Tibial artery (tissue), 4 donors: ENCODE measurements at places on chromosomes 6 and 20.

DNA sequence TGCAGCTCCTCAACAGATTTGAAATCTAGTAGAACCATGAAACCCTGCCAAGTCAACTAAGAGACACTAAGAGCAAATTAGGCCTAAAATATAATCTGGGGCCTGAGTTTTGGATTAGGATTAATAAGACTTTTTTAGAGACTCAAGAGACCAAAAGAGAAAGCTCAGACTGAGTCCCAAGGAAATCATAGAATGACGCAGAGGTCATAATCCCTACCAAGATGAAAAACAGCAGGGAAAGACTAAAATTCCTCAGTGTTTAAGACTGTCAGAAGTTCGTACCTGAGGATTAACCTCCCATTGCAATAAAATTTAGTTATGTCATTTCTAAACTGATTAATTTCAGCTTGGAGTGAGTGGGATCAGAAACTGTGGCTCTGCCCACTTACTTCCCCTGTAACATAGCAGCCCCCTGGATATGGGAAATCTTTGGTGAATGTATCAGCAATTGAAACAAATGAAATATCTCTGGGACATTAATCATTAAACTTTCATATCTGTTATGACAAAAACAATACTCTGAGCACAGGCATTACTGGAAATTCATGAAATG, 200.3 kb downstream of the EDN1 start:
- no peak overlapping the region for H3K4me3 ChIP-seq
- no peaks in the 10 kb centered on the region for H3K36me3 ChIP-seq
- H3K27me3 ChIP-seq = no peaks in the 10 kb centered on the region
- no peak for DNase-seq
- H3K4me1 ChIP-seq = peaks cover 21% of the 10 kb centered on the region

- no peak overlapping the region for H3K4me3 ChIP-seq
- no peaks in the 10 kb centered on the region for H3K4me1 ChIP-seq
- no peaks in the 10 kb centered on the region for H3K36me3 ChIP-seq
- no peak overlapping the region for H3K27ac ChIP-seq
Measured at GRCh38 chr20:34564833-34565232, 6.3 kb downstream of the MAP1LC3A start.

DNA sequence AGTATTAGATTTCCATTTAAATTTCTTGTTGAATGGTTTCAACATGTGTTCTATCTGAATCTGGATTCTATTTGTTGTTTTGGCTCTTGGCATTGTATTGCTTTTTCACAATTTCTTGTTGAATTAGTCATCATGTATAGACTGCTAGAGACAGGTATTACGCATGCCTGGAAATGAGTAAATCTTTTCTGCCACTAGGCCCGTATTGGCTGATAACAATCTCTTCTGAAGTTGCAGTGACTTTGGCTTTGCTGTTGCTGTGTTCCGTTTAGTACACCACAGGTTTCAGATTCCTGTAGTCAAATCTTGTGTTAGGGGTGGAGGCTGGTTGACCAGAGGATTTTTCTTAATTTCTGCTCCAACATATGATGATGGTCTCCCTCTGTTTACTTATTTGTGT, 1339.4 kb downstream of the GRIK2 start:
- H3K36me3 ChIP-seq = no peaks in the 10 kb centered on the region
- no peaks in the 10 kb centered on the region for H3K27me3 ChIP-seq

GRCh38 chr20:31841928-31842327, 3.5 kb downstream of the FOXS1 start:
- DNase-seq = peak; percentile 92
- no peaks in the 10 kb centered on the region for H3K27me3 ChIP-seq
- peak overlapping the region; percentile 73 for H3K4me3 ChIP-seq
- peak overlapping the region; percentile 89 for H3K27ac ChIP-seq

DNA sequence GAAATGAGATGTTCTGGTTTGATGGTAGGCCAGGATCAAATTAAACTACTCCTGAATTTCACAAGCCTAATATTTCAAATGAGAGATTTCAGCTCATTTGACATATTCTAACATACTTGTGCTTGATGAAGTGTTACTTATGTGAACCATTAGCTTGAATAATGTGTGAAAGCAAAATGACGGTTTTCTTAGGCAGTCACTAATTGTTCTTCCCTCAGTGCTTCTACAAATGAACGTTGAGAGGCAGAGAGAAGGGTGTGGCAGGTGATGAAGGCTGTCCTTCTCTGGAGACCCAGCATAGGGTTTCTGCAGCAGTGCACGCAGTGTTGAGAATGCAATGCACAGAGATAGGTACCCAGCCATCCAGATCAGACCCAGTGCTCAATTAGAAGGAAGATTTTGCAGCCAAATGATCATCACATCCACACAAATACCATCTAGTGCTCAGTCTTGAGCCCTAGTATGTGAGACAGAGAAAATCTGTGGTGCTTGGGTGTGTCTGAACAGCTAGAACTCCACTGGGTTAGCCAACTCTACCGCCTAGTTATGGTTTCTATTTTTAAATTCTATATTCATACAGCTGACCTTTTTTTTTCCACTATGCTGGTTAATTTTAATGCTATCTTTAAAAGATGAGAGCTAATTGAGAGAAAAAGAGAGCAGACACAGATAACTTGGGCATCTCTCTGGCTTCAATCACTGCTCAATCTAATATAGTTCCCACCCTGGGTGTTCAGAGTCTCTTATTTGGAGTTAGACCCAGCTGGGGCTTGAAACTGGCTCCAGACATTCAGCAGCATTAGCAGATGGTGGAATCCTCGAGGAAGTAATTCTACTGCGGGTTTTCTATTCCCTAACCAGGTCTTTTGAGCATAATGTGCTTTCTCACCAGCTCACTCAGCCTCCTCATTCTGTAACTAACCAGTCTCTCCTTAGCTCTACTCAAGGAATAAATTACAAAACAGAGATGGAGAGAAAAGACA, 4.4 kb upstream of the MYLIP start:
- no peaks in the 10 kb centered on the region for H3K36me3 ChIP-seq
- H3K4me1 ChIP-seq = no peaks in the 10 kb centered on the region
- DNase-seq = no peak
- no peaks in the 10 kb centered on the region for H3K27me3 ChIP-seq

- no peaks in the 10 kb centered on the region for H3K4me1 ChIP-seq
- no peak overlapping the region for H3K27ac ChIP-seq
- H3K36me3 ChIP-seq = no peaks in the 10 kb centered on the region
- no peak overlapping the region for H3K4me3 ChIP-seq
- no peaks in the 10 kb centered on the region for H3K27me3 ChIP-seq
Measured at GRCh38 chr6:51866867-51867266, 220.5 kb downstream of the PKHD1 start.

DNA sequence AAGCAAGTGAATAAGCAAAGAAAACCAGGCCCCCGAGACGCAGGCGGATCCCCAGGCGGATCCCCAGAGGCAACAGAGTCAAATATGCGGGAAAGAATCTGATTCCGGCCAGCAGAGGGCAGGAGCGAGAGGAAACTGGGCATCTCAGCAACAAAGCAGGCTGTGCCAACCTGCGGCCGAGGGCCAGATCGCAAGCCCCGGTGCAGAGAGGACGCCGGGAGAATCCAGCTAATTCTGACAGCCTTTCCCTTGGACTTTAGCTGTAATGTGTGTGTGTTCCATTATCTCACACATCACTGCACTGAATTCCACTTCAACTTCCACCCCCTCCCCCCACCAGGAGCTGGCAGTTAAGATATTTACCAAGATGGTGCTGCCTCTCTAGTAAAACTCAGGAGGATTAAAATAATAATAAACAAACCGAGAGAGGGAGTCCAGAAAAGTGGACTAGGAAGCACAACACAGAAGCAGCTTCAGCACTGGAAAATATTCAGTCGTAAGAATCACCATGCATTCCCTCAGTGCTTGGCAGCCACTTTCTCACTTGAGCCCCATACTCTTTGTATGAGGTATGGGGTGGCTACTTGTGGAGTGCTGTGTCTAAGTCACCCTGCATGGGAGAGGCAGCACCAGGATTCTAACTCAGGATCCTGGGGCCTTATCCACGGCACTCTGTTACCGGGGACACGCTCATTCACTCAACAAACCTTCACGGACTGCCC, 66.2 kb upstream of the SNX9 start:
- no peak overlapping the region for H3K4me3 ChIP-seq
- H3K27ac ChIP-seq = peak overlapping the region; percentile 65
- peaks cover 4% of the 10 kb centered on the region for H3K4me1 ChIP-seq
- H3K27me3 ChIP-seq = no peaks in the 10 kb centered on the region
- H3K36me3 ChIP-seq = no peaks in the 10 kb centered on the region
- DNase-seq = peak; percentile 92

GRCh38 chr6:7198833-7199800, 91.4 kb downstream of the RREB1 start:
- no peaks in the 10 kb centered on the region for H3K27me3 ChIP-seq
- no peak overlapping the region for H3K4me3 ChIP-seq
- H3K27ac ChIP-seq = no peak overlapping the region
- no peaks in the 10 kb centered on the region for H3K4me1 ChIP-seq
- H3K36me3 ChIP-seq = no peaks in the 10 kb centered on the region
- DNase-seq = no peak

DNA sequence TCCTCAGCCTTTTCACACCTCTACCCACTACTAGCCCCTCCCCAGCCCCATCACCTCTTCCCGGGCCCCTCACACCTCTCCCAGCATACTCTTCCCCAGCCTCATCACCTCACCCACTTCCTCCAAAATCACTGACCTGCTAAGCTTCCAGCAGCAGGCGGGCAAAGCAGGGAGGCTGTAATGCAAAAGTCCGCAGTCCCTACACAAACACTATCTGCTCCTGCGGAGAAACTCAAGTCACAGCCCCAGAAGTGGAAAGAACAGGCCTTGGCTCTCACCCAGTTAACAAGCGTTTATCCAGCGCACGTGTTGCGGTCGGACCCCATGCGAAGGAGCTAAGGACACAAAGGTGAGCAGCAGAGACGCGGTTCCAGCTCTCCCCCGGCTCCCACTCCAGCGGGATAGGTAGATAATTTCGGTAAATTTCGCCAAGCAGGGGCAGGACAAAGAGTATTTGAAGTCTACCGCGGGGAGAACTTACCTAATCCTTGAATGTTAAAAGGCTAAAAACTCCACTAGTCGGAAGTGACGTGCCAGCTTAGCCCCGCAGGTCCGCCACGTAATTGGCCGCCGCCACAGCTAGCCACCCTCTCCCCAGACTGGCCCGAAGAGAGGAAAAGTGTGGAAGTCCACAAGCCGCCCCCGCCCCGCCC, 728 bp upstream of the TRIM39 start:
- H3K4me1 ChIP-seq = peaks cover 29% of the 10 kb centered on the region
- H3K36me3 ChIP-seq = peaks cover 21% of the 10 kb centered on the region
- H3K27me3 ChIP-seq = no peaks in the 10 kb centered on the region
- H3K4me3 ChIP-seq = peak overlapping the region; percentile 59

DNA sequence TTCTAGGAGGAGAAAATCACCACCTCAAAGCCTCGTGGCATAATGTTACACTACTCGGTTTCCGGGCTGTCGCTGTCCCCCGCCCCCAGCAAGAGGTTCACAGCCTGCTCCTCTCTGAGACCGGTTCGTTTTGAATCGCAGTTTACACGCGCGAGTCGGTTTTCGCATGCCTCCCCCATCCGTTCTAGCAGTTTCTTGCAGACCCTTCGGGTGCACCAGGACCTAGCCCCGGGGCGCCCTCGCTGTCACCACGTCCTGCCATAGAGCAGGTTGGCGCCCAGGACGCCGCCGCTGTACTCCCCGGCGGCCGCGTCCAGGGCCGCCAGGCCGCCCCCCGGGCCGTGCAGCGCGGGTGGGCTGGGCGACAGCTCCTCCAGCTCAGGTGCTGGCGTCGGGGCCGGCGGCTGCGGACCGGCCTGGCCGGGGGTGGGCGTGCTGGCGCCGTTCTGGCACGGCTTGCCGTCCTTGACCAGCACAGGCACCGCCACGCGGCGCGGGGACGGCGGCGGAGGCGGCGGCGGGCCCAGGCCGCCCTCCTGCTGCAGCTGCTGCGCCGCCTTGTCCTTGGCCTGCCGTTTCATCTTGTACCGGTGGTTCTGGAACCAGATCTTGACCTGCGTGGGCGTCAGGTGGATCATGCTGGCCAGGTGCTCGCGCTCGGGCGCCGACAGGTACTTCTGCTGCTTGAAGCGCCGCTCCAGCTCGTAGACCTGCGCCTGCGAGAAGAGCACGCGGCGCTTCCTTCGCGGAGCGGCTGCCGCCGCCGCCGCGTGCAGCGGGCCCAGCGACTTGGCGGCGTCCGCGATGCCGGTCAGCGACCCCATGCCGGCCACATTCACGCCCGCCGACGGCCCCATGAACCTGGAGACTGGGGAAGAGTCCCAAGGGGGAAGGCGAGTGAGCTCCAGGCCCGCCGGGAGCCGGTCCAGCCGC, 1.4 kb downstream of the NKX2-4 start:
- no peak for DNase-seq
- no peaks in the 10 kb centered on the region for H3K27me3 ChIP-seq
- H3K4me3 ChIP-seq = no peak overlapping the region
- H3K27ac ChIP-seq = no peak overlapping the region

DNA sequence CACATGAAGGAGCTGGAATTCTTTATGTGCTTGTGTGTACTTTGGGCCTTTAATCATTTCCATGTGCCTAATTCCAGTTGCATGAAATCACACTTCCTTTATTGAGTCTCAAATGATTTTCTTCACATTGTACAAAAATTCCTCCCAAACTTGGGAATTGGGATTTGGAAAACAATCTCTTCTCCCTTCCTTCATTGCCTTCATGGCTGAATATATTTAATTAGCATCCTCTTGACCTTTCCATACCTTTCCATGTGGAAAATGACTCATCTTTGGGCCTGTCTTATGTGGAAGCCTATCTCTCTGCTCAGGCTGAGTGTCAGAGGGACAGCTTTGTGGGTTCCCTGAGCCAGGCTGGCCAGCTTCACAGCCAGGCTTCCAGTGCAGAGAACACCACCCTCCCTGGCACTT, 33.0 kb upstream of the CDH4 start:
- no peaks in the 10 kb centered on the region for H3K4me1 ChIP-seq
- no peak overlapping the region for H3K27ac ChIP-seq
- no peaks in the 10 kb centered on the region for H3K36me3 ChIP-seq
- no peak for DNase-seq
- no peaks in the 10 kb centered on the region for H3K27me3 ChIP-seq

- H3K36me3 ChIP-seq = no peaks in the 10 kb centered on the region
- no peaks in the 10 kb centered on the region for H3K4me1 ChIP-seq
- no peak for DNase-seq
- peaks cover 5% of the 10 kb centered on the region for H3K27me3 ChIP-seq
Measured at GRCh38 chr6:40671001-40671693, 84.0 kb upstream of the LRFN2 start.

DNA sequence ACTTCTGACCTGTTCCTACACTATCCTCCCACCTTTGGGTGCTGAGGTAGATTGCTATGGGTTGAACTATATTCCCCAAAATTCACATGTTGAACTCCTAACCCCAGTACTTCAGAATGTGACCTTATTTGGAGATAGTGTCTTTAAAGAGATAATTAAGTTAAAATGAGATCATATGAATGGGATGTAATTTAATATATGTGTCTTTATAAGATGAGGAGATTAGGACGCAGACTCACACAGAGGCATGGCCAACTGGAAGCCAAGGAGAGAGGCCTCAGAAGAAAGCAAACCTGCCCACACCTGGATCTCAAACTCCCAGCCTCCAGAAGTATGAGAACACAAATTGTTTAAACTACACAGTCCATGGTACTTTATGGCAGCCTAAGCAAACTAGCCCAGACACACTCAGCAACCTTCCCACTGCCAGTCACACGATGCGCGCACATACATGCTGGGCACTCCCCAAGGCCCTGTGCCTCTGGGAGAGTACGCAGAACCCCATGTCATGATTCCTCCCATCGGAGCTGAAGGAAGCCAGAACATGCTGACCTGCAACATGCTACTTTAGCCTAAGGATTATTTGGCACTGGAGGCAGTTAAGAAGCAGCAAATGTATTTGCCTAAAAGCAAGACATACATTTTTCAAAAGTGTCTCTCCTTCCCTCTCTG, 8.9 kb upstream of the SLC22A1 start:
- H3K4me3 ChIP-seq = no peak overlapping the region
- H3K36me3 ChIP-seq = peaks cover 12% of the 10 kb centered on the region
- DNase-seq = peak; percentile 33
- H3K27ac ChIP-seq = no peak overlapping the region
- no peaks in the 10 kb centered on the region for H3K4me1 ChIP-seq

GRCh38 chr6:147204060-147204785, at the start of gene STXBP5:
Gene STXBP5, plus strand, starts transcription at chr6:147204417. Its CDS starts 116 bp downstream, at chr6:147204533.
- peak within 1 kb of the TSS; percentile 68 for H3K4me3 ChIP-seq
- DNase-seq = peak; percentile 40
- H3K4me1 ChIP-seq = no peaks in the 10 kb centered on the region
